ENCODE measurements at places on chromosomes 1 and 21.

GRCh38 chr1:5664081-5664768 lies 328.0 kb downstream of the NPHP4 start:
- no peak for DNase-seq

GRCh38 chr1:208203848-208204609 lies 40.2 kb downstream of the PLXNA2 start:
- no peak for DNase-seq

- no peak for DNase-seq
Observed at GRCh38 chr1:172342584-172343239, 77.8 kb upstream of the C1orf105 start.

- DNase-seq = no peak
Observed at GRCh38 chr1:59952065-59952464, 25.5 kb upstream of the CYP2J2 start.

DNA sequence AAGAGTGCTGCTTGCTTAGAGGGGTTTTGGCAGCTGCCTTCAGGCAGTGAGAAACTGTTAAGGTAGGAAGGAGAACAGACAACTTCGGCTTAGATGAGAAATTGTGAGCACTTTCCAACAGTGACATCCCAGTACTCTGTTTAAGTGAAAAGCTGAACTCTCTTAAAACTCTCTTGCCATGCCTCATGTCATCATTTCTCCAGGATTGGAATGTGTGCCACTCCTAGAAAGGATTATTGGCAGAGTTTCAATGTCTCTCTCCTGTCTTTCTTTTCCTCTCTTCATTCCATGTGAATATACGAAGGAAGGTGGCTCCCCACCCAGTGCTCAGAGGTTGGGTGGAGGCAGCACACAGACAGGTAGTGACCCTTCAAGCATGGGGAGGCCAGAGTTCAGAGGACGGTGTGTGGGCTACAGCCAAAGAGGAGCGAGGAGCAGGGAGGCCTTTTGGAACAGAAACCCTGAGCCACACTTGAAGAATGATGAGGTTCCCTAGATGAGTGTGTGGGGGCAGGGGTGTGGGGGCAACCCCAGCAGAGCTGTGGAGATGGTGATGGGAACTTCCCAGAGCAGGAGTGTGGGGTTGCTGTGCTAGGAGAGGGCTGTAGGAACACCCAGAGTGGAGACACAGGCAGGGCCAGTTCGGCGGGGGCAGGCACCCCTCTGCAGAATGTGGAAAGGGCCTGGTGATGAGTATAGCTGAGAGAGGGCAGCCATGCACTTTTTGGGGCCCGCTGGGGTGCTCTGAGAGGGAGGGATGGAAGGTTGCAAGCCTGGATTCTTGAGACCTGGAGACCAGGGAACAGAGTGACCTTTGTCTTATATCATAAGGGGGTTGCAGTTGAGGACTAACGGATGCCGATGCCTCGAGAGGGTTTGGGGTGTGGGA lies 58.8 kb downstream of the GALNT2 start:
- DNase-seq = peak; percentile 37

- DNase-seq = no peak
Observed at GRCh38 chr1:94092210-94092613, 28.7 kb downstream of the ABCA4 start.

DNA sequence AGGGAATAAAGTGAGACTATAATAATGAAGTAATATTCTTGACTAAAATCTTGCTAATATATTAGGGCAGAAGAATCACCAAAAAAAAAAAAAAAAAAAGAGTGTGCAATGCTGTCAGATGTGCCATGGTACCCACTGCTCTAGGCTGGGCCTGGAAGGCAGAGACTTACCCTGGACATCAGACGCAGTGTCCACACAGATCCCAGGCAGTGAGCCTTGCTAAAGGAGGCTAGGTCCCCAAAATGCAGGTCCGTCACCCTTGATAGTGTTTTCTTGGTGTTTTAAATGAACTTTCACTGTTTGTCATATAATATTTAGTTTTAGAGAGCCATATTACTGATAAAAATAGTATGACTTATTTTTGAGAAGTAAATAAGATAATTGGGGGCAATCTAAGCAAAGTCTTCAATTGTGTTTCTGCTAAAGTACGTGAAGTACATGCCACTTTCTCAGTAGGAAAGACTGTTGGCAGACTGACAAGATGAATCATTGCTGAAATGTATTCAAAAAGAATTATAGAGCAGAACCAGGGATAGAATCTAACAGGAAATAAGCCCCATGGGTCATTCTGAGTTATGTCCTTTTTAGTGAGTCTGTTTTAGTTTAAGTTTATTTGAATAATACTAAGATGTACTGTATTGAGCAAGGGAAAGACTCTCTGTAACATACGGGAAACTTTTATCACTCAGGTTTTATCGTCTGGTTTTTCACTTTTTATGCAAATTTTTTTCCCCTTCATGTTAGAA lies 74.6 kb upstream of the PDC start:
- no peak for DNase-seq

DNA sequence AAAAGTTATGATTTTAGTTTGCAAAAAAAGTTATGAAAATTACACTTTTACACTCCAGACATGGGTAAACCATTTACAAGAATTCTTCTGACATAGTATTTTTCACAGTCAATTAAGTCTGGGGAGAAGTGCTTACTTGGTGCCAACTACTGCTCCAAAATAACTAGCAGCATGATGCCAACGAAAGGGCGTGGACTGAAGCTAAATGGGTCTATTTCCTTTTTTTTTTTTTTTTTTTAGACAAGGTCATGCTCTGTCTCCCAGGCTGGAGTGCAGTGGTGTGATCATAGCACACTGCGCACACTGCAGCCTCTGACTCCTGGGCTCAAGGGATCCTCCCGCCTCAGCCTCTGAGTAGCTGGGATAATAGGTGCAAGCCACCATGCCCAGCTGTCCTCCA lies 43.2 kb downstream of the FMO4 start:
- no peak for DNase-seq

GRCh38 chr1:119784191-119784781 lies 15.6 kb upstream of the HMGCS2 start:
- no peak for DNase-seq

GRCh38 chr1:236429715-236430274 lies 35.7 kb downstream of the EDARADD start:
- DNase-seq = no peak

DNA sequence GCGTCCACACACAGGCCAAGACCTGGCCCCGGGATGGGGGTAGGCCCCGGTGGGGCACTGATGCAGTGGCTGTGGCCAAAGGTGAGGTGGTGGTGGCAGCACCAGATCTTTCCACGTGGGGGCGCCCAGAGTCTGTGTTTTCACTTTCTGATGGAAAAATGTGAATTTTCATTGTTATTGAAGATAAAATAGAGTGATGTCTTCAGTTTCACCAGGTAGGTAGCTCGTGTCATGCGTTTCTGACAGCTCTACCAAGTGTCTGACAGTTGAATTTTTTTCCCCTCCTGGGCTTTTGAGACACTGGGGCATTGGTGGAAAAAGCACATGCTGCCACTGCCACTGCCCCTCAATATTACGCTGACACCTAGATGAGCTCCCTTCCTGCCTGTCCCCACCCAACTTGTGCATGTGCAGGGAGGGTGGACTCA lies 40.0 kb upstream of the MAGOH start:
- DNase-seq = peak; percentile 79

GRCh38 chr21:42855937-42856335 lies 23.4 kb downstream of the WDR4 start:
- no peak for DNase-seq

- peak; percentile 21 for DNase-seq
Observed at GRCh38 chr1:62175568-62176179, 19.0 kb upstream of the L1TD1 start.

- DNase-seq = no peak
Observed at GRCh38 chr21:38995071-38995669, 188.1 kb downstream of the PSMG1 start.

DNA sequence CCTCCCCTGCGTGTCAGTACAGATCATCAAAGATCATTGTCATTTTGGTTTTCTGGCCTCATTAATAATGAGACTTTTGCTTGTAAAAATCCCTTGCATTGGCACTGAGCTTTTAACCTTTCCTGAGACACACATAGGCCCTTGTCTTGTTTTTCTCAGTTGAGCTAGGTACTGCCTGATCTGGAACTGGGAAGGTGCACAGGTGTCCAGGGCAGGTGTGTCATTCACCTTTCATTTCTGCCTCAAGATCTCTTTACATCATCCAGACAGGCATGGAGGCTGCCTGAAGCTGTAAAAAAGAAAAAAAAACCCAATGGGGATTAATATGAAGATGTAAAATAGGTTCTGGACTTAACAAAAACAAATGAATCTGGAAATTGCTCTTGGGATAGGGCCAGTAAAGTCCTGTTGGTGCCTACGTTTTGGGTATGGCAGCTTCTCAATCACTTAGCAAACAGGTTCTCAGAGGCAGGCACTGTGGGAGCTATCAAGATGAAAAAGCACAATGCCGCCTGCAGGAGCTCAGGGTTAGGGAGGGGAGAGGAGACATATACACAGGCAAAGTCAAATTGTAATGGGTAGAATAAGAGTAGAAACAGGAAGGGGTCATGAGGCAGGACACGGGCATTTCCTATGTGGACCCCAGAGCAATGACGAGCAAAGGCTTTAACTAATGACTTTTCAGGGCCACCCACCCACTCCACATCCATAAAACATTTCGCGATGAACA lies 1.0 kb upstream of the KCNC4 start:
- DNase-seq = no peak

DNA sequence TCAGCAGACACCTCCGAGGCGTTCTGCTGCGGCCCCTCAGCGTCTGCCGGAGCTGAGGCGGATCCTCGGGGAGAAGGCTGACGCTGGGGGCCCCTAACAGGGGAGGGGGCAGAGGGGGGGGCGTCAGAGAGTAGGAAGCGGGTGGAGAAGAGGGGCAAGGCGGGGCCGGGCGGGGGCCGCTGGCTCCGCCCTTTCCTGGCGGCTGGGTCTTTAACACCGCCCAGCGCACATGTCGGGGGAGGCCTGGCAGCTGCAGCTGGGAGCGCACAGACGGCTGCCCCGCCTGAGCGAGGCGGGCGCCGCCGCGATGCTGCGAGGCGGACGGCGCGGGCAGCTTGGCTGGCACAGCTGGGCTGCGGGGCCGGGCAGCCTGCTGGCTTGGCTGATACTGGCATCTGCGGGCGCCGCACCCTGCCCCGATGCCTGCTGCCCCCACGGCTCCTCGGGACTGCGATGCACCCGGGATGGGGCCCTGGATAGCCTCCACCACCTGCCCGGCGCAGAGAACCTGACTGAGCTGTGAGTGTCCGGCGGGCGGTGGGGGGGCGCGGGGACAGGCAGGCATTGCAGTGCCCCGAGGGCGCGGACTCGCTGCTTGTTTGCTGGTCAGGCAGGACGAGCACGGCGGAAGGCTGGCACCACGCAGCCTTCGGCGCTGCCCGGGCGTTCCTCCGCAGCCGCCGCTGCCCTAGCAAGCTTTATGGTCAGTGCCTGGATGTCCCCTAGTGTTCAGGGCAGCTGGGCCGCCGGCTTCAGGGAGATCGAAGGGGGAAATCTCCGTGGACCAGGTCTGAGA lies at the start of gene NTRK1:
Gene NTRK1, plus strand, starts transcription at position 238 of the 796 bp plus-strand sequence. Its CDS starts 70 bp downstream, at position 308.
- DNase-seq = peak; percentile 61

- DNase-seq = no peak
Observed at GRCh38 chr1:48777219-48777895, 666 bp upstream of the BEND5 start.

DNA sequence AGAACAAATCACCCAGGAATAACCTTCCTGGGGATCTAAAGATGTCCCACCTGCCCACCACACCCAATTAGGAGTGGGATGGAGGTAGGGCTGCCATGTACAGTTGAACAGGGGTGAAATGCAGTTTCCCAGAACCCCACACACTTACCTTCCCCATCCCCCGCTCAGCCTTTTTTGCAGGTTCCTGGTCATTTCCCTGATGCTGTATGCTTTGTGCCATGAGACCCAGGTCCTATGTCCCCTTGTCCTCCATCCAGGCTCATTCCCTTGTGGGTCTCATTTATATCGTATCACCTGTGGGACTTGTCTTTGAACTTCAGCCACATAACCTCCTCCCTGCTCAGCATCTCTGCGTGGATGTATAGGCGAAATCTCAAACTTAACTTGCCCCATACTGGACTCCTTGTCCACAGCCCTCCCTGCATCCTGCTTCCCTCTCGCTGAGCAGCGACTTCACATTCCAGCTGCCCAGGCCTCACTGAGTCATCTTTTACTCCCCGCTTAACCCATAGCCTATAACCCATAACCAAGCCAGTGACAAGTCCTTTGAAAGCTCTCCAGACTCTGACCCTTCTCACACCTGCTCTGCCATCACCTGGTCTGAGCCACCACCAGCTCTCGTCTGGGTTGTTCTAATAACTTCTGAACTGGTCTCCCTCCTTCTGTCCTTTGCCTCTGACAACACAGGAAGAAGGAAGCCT lies 4.7 kb downstream of the LDLRAD2 start:
- DNase-seq = no peak

GRCh38 chr1:96845464-96845863 lies 123.9 kb downstream of the PTBP2 start:
- DNase-seq = peak; percentile 28

- DNase-seq = no peak
Observed at GRCh38 chr1:10117865-10118264, 85.1 kb downstream of the UBE4B start.

DNA sequence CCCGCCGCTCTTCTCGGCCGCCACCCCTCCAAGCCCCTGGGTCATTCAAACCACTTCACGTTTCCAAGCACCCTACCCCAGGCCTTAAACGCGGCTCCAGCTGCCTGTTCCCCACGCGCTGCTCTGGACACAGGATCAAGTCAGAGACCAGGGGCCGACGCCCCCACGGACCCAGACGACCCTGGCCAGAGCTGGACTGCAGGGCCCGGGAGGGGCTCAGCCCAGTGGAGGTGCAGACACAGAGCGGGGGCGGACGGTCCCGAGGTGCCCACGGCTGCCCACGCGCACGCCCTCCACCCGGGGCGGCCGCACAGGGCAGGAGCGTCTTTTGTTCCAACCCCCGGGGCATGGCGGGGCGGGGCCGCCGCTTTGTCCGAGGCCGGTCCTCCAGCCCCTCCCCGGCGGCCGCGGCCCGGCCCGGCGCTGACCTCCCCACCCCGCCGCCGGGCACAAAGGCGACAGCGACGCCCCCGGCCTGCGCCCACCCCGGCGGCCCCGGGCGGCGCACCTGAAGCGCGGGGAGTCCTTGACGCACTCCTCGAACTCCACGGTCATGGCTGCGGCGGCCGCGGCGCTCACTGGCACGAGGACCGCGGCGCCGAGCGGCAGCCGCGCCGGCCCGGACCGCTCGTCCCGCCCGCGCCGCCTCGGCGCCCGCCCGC lies 338 bp downstream of the ACAP3 start:
- DNase-seq = no peak

All from activated CD4-positive, alpha-beta T cell treated with anti-CD3 and anti-CD28 coated beads, Interleukin-2, amount 50 U/mL, for 48 hours (primary cell).